ENCODE measurements at places on chromosomes 16 and 17.

- no peak for DNase-seq
These were observed 397.6 kb upstream of the MAF start for GRCh38 chr16:79998143-79998542.

DNA sequence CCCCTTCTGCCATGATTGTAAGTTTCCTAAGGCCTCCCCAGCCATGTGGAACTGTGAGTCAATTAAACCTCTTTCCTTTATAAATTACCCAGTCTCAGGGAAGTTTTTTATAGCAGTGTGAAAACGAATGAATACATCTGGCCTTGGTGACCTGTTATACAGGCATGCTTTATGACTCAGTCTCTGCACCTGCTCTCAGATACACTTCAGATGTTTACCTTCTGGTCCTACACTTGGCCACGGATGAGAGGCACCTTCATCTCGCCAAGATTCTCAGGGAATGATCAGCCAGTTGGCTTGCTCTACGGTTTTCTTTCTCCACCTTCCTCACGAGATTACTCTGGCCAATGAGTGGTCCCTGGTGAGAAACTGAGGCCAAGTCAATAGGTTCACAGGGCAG is 304.7 kb downstream of the CA10 start:
- no peak for DNase-seq

DNA sequence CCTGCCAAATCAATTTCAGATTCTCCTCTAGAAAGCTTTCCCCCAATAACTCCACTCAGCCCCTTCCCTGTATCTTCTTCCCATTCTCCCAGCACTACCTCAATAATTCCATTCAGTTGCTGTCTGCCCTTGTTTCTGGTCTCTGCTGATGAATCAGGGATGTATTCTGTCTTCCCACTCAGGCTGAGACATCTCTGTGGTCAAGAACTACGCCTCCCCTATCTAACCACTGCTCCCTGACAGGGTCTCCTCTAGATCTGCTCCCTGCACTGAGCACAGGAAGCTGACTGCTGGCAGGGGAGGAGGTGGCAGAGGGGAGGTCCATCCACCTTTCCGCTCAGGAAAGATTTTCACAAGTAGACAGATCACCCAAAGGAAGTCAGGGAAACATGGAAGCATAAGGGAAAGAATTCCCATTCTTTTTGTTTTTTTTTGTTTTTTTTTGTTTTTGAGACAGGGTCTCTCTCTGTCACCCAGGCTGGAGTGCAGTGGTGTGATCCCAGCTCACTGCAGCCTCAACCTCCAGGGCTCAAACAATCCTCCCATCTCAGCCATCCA is 16.9 kb upstream of the SP2 start:
- no peak for DNase-seq

DNA sequence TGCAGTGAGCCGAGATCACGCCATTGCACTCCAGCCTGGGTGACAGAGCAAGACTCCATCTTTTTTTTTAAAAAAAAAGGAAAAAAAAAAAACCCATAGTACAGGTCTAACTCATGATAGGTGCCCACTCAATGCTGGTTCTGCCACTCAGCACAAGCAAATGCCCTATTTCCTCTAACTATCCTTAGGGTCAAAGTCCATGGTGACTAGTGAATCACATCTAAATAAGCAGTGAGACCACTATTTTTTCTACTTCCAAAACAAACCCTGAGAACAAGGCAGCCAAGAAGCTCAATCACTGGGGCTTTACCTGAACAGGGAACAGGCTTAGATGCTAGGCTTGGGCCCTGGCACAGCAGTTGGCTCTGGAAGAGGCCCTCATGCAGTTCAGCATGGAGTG is 3.4 kb downstream of the BLTP2 start:
- DNase-seq: no peak

- DNase-seq: no peak
These were observed 28.5 kb upstream of the SHCBP1 start for GRCh38 chr16:46649588-46650253.

- DNase-seq: no peak
These were observed 12.7 kb downstream of the COX4I1 start for GRCh38 chr16:85812031-85812807.

GRCh38 chr16:87971933-87972332 is 20.7 kb downstream of the BANP start:
- DNase-seq: no peak

GRCh38 chr17:68777856-68778694 is 176.9 kb upstream of the FAM20A start:
- no peak for DNase-seq

DNA sequence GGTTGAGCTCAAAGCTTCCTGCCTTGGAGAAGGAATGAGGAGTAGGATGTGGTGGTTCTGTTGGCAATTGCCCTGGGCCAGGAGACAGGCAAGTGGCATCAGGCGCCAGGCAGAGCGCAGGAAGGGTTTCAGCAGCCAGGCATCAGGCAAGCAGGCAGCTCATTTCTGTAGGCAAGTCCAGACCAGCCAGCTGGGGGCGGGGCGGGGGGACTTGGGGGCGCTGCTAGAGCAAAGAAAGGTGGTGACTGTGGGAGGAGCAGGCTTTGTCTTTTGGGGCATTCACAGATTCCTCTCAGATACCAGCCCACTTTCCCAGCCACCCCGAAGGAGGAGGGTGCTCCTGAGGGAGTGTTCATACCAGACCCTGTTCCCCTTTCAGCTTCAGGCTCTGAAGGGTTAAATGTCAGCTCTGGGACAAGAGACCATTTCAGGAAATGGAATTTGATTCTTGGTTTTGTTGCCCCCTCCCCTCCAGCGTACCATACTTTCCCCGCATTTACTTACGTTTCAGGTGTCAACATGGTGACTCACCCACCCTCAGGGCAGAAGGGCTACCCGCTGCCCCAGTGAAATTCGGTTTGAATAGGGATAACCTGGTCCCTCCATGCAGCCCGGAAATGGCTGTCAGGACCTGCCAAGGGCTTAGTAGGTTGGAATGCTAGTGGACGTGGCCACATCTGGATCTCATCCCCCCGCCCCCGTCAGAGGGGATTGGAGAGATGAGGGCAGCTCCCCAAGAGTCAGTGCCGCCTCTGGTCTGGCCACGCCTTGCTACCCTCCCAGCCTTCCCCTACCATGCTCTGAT is 13.2 kb downstream of the NGFR start:
- DNase-seq: peak; percentile 79

- DNase-seq: no peak
These were observed 41.7 kb downstream of the EFCAB5 start for GRCh38 chr17:29982991-29983653.

DNA sequence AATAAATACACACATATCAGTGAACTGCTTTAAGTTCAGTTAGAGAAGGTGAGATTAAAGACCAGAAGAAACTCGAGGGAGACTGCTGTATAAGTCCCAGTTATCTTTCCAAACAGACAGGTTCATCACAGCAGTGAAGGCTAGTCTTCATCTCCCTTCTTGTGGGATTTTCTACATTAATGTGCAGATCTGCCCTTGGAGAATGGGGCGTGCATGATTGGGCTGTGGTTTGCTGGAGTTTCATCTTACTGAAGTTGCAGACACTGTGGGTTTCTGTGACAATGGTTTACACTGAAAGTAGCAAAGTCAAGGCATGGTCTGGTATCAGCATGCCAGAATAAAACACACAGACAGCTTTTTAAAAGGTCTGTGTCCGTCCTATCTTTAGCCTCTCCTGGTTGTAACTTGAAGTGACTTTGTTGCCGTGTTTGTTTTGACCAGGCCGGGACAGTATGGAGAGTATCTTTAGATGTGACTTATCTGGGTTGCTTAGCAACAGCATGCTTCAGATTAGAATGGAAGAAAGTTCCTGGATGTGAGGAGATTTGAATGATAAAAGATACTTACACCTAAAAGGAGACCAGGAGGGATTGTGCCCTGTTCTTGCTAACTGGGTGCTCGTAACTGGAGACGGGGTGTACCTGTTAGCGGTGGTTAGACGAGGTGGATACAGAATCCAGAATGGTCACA is 16.1 kb downstream of the NAA60 start:
- DNase-seq: no peak

DNA sequence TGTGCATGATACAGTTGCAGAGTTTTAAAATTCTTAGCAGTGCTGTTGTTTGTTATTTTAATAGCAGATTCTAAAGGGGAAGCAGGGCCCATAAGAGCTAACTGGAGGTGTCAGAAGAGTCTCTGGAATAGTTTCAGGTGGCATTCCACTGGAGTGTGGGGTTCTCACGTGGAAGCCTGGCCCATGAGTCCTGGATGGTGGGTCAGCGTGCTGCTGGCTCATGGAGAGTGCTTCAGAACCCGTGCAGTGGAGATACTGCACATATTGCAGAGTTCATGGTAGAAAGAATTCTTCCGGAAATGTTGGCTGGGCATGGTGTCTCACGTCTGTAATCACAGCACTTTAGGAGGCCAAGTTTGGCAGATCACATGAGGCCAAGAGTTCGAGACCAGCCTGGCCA is 43.9 kb downstream of the B9D1 start:
- DNase-seq: no peak

DNA sequence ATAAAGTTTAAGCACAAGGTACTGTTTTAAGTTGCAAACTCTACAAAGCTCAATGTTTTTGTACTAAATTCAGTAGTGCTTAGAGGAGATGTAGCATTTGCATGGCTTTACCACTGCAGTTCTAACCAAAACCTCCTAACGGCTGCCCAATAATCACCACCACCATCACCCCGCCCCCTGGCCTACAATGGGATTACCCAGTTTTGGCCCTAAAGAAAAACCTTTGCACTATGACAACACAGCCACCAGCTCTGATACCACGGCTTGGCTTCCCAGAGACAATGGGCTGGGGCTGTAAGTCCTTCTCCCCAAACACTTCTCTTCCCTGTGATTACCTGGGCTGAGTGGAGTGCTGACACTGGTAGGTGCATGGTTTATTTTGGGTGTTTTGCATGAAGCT is 58.4 kb upstream of the MTMR4 start:
- DNase-seq: no peak

DNA sequence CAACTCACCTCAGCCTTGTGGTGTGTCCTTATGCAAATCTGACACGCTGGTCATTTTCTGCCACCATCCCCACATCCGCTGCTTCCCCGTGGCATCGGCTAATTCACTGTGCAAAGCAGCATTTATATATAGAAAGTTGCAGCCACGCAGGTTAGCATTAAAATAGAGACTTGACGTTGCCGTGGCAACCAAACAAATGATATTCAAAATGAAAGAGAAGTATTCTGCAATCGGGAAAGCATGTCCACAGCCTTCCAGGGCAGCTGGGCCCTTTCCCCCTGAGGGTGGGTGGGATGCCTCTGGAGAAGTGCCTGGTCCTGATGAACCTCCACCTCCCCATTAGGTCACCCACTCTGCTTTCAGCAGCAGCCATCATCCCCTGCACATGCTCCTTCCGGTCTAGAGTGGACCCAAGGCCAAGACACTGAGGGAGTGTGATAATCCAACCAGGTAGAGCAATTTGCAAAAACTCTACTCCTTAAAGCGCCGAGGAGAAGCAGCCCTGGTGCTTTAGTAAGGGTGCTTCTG is 138.7 kb downstream of the GAS7 start:
- no peak for DNase-seq

DNA sequence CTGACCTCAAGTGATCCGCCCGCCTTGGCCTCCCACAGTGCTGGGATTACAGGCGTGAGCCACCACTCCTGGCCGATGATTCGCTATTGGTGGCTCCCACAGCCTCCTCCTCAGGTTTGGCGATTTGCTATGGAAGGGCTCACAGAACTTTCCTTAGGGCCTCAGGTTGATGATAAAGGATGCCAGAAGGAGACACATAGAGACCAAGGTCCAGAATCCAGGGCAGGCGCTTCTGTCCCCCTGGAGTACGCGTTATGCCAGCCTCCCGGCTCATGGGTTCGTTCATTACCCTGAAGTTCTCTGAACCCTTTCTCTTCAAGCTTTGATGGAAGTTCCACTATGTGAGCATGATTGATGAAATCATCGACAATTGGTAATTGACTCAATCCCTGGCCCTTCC is 19.9 kb downstream of the LGALS3BP start:
- DNase-seq: no peak

DNA sequence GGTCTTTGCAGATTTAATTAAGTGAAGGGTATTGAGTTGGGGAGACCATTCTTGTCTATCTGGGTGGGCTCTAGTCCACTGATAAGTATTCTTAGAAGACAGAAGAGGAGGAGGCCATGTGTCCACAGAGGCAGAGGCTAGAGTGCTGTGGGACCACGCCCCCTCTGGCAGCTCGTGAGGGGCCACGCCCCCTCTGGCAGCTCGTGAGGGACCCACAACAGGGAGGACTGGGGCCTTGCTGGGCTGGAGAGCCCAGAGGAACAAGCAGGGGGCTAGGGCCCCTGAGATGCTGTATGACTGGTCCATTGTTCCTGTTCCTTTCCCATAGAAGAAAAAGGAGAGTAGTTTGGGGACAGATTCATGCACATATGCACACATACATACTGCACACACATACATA is 106.8 kb downstream of the METRNL start:
- no peak for DNase-seq

DNA sequence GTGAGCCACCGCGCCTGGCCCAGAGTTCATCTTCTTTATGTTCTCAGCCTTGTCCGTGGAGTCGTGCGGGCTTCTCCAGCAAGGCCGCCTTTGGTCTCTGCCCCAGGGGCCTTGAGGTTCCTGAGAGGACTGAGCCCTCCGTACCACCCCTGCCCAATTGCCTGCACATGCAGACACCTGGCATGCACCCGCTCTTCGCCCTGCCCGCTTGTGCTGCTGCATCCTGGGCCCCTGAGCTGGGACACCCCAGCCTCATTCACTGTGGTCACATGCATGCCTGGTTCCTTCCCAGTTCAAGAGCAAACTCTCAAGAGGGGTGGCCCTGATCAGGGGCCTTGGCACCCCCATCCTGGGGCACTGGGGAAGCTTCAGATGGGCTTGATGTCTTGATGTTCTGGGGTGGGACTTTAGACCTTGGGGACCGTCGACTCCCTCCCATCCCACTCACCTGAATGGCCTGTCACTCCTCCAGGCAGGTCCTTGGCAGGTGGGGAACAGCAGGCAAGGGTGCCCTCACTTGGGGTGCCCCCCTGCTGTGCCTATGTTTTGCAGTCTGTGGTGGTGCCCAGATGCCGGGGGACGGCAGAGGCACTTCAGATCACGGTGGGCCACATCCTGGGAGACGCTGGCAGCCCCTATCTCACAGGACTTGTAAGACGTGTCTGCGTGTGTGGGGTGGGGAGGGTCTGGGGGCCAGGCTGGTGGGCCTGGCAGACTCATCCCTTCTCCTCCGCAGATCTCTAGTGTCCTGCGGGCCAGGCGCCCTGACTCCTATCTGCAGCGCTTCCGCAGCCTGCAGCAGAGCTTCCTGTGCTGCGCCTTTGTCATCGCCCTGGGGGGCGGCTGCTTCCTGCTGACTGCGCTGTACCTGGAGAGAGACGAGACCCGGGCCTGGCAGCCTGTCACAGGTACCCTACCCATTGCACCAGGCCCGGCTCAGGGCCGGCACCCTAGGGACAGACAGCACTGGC is 12.7 kb upstream of the SPNS2 start:
- no peak for DNase-seq

GRCh38 chr17:69064476-69064875 is 3.7 kb upstream of the ABCA9 start:
- no peak for DNase-seq
